Neural crest cell (in vitro differentiated cells): ENCODE measurements at places on chromosomes 7 and 10. TPM values are rescaled to one million over a fixed set of nuclear protein-coding genes. Genes with fewer than 3 reads are reported as not detected.

DNA sequence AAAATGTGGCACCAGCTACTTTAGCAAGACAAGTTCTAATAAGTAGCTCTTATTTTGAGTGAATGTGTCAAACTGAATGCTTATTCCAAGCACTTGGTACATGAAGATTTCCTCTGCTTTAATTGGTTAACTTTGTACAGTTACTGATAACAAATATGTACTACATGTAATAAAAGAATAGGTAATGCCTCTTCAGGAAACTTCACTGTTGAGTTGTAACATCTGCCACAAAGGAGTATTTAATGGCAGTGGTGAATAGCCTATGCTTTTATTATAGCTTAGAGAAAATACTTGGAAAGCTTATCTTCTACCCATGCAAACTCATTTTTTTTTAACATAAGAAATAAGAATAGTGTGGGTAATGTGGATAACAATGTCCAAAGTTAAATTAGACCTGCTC lies 82.6 kb downstream of the CYP51A1 start:
- DNase-seq = no peak
- H3K36me3 ChIP-seq = peaks cover 5% of the 10 kb centered on the region
- H3K27ac ChIP-seq = no peak overlapping the region
- no peaks in the 10 kb centered on the region for H3K27me3 ChIP-seq

GRCh38 chr7:66629222-66630062 lies 761 bp downstream of the KCTD7 start:
- H3K27ac ChIP-seq = no peak overlapping the region
- peaks cover 16% of the 10 kb centered on the region for H3K4me1 ChIP-seq
- H3K4me3 ChIP-seq = peak overlapping the region; percentile 86
- no peaks in the 10 kb centered on the region for H3K36me3 ChIP-seq

DNA sequence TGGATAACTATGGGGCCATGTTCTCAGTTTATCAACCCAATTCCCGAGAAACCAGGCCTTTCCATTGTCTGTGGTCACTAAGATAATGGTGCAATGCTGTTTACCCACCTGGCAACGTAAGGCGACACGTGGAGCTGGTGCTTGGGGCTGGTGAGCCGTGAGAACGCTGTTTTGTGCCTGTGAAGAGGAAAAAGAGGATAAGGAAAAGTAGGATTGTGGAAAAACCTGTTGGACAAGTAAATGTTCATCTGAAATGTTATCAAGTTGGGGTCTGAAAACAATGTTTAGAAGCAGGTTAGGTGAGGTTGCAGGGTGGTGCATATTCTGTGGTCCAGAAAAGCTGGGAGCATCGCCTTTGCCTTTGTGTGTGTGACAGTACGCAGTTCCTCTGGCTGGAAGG lies 88.5 kb downstream of the PPP1R17 start:
- H3K4me3 ChIP-seq = no peak overlapping the region
- H3K27ac ChIP-seq = no peak overlapping the region
- H3K27me3 ChIP-seq = no peaks in the 10 kb centered on the region
- no peak for DNase-seq
- H3K36me3 ChIP-seq = no peaks in the 10 kb centered on the region

GRCh38 chr7:133258174-133258573 lies 5.3 kb downstream of the EXOC4 start:
- H3K27me3 ChIP-seq = no peaks in the 10 kb centered on the region
- DNase-seq = no peak
- H3K27ac ChIP-seq = no peak overlapping the region
- H3K4me1 ChIP-seq = peaks cover 29% of the 10 kb centered on the region
- H3K4me3 ChIP-seq = no peak overlapping the region
- H3K36me3 ChIP-seq = no peaks in the 10 kb centered on the region

The HOXA5 gene
- 3.2 and 4.3 TPM in 2 replicates for total RNA-seq

DNA sequence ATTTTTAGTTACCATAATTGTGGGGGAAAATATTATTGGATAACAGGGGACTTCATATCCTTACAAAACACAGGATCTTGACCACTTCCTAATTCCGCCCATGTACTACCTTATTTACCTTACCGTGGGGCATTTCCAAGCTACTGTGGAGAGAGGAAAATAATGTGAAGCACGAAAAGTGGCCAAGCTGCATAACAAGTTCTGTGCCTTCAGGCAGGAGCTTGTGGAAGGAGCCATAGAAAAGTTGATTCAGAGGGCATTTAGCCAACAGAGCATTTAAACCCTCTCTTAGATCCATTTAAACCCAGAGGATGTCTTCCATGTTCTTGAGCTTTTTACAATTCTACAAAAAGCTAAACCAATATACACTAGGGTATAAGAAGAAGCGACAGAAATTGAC lies 41.6 kb downstream of the DNAJB9 start:
- H3K27me3 ChIP-seq = no peaks in the 10 kb centered on the region
- no peak for DNase-seq
- H3K27ac ChIP-seq = no peak overlapping the region
- peaks cover 9% of the 10 kb centered on the region for H3K4me1 ChIP-seq

- no peaks in the 10 kb centered on the region for H3K27me3 ChIP-seq
- peaks cover 8% of the 10 kb centered on the region for H3K36me3 ChIP-seq
- H3K4me1 ChIP-seq = peaks cover 10% of the 10 kb centered on the region
- DNase-seq = no peak
- no peak overlapping the region for H3K27ac ChIP-seq
Measured at GRCh38 chr10:70648427-70648826, 23.9 kb upstream of the ADAMTS14 start.

- DNase-seq = peak; percentile 40
- peak overlapping the region; percentile 99 for H3K27ac ChIP-seq
- H3K4me1 ChIP-seq = peaks cover 36% of the 10 kb centered on the region
- no peaks in the 10 kb centered on the region for H3K27me3 ChIP-seq
- H3K36me3 ChIP-seq = no peaks in the 10 kb centered on the region
Measured at GRCh38 chr7:43905956-43906330, 453 bp downstream of the URGCP start.
